SK-MEL-5 (cell line): ENCODE measurements at places on chromosomes 12 and 14.

- DNase-seq: no peak
Observed at GRCh38 chr14:47590767-47591495, 84.5 kb downstream of the MDGA2 start.

GRCh38 chr12:49720214-49720613, 13.0 kb upstream of the FMNL3 start:
- peak; percentile 38 for DNase-seq

DNA sequence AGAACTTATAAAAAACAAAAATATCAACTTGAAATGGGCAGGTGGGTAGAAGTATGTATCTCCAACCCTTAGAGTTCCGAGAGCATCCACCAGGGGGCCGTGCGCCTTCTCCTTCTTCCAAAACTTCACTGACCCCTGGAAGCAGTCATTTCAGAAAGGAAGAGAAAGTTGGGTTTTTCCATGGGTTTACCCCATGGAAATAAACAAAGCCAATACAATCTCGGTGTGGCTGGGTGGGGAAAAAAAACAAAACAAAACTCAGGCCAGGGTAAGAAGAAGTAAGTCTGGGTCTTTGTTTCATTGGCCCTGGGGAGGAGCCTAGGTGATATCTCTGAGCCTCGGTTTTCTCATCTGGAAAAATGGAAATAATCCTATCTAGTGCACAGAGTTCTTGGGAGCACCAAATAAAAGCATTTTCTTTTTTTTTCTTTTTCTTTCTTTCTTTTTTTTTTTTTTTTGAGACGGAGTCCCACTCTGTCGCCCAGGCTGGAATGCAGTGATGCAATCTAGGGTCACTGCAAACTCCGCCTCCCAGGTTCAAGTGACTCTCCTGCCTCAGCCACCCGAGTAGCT, 33.6 kb upstream of the HNF1A start:
- peak; percentile 73 for DNase-seq

- no peak for DNase-seq
Observed at GRCh38 chr12:46219877-46220655, 48.8 kb downstream of the SLC38A1 start.

DNA sequence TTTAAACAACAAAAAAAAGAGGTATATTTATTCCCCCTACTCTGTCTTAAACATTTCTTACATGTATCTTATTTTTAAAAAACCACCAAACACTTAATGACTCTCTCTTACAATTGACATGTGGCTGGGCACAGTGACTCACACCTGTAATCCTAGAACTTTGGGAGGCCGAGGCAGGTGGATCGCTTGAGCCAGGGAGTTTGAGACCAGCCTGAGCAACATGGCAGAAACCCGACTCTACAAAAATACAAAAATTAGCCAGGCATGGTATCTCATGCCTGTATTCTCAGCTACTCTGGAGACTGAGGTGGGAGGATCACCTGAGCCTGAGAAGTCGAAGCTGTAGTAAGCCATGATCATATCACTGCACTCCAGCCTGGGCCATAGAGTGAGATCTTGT, 16.0 kb downstream of the SLC41A2 start:
- DNase-seq: no peak

DNA sequence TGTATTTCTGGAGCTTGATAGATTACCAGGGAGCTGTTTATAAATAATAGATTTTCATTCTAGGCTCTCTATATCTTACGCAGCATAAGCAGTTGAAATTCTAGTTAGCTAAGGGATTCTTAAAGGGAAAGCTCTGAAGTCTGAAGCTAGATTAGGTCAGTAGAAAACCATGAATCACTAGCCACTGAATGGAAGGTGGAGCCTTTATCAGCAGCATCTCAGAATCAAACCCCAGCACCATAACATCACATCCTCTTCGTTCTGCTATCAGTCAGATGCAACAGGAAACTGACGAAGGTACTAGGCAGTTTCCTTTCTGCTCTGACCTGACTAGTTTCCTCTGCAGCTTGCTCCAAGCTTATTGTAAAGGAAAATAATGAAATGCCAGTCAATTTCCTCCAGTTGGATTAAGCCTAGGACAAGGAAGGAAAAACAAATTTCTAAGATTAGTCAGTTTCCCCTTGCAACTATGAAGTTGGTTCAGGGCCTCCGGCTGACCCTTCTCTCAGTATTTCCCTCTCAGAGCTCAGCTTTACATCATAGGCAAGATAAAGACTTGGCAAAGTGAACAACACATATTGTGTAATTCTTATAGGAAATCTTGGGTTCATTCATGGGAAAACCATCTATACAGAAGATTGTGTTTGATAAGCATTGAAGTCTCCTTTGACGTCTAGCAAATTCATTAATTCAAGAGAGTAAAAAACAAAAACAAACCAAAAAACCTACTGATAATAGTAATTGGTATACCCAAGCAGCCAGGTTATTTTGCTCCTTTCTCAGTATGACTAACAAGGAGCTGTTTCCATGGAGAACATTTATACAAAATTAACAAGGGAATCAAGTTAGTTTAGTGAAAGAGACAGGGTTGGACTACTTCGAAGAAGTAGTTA, 43.4 kb upstream of the CFAP54 start:
- DNase-seq: peak; percentile 46

GRCh38 chr12:11543457-11544158, 105.9 kb upstream of the ETV6 start:
- DNase-seq: peak; percentile 34

DNA sequence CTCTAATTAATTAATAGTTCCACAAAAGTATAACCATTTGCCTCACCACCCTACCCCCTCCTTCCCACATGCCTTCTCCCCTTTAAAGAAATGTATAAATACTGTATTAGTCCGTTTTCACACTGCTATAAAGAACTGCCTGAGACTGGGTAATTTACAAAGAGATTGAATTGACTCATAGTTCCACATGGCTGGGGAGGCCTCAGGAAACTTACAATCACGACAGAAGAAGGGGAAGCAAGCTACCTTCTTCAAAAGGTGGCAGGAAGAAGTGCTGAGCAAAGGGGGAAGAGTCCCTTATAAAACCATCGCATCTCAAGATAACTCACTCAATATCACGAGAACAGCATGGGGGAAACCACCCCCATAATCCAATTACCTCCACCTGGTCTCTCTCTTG, 8.2 kb upstream of the RESF1 start:
- DNase-seq: no peak

DNA sequence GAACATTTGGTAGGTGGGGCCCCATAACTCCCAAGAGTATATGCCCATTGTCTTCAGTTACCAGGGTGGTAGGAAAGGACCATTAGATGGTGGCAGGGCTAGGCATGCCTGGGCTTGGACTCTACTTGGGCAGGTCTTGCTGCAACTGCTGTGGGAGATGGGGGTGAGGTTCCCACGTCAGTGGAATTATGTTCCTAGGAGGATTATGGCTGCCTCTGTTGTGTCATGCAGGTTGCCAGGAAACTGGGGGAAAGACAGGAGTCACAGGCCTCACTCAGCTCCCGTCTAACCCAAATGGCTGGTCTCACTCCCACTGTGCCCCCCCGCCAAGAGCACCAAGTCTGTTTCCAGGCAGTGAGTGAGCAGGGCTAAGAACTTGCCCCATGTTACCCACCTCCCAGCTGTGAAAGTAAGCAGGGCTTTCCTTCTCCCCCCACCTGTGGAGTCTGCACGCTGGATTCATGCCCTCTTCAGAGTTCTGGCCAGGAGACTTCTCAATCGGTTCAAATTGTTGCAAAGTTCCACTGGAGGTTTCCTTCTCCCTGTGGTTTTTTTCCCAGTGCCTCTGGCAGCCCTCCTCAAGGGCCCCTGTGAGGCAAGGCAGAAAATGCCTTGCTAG, 337.5 kb downstream of the CCDC91 start:
- DNase-seq: no peak

DNA sequence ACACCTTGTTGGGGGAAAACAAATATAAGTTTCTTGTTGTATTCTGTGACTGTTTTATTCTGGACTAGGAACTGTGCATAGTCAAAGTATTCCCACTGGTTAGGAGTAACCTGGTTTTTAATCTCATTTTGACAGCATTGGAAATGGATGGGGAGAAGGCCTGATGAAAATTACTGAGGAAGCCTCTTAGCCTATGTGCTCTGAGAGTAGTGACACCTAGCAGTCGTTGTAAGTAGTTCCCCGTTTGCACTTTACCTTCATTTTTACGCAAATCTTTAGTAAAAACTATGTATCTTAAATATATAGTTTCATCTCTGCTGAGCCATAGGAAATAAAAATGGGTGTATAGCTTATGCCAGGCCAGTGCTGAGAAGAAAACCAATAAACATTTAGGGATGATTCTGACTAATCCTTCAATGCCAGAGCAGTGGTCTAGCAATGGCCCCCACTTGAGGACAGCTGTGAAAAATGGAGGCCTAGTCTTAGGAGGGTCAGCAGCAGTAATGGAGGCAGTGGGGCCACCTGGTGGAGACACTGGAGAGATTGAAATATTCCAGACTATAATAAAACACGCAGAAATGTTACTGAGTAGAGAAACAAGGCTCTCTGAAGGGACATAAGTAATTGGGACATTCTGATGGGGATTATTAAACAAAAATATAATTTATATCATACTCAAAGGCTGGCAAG, 133.2 kb upstream of the NOVA1 start:
- DNase-seq: peak; percentile 64

- no peak for DNase-seq
Observed at GRCh38 chr14:45902241-45902640, 649.2 kb upstream of the MIS18BP1 start.

- DNase-seq: peak; percentile 64
Observed at GRCh38 chr12:54016478-54016964, 7.7 kb downstream of the HOXC8 start.

GRCh38 chr12:24364921-24365320, 415.5 kb upstream of the SOX5 start:
- DNase-seq: no peak

DNA sequence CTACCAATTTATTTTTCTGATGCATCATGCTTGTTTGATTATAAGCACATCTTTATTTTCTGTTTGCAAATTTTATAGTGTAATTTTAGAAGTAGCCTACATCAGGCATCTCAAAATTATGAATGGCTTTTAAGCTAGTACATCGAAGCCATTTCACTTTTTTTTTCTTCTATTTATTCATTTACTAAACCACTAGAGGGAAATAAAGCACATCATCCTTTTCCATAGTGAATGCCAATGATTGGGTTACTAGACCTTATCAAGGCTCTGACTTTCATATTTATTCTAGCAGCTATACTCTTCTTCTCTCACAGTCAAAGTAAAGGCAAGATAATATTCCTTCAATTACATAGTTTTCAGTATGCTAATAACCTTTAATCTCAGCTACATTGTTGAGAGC, 736.4 kb upstream of the LRFN5 start:
- peak; percentile 32 for DNase-seq

DNA sequence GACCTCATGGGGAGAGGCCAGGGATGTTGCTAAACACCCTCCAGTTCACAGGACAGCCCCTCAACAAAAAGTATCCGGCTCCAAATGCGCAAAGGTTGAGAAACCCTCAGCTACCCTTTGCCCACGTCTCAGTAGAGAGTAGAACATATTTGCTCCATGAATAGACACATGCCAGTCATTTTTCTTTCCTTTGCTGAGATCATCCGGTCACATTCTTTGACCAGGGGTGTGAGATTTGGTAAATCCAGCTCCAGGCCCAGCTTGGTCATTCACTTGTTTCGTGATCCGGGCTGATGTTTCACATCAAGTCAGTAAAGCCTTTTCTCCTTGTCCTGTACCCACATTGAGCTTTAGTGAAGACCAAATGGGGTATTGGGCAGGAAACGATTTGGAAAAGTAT, 83.6 kb upstream of the LHX5 start:
- DNase-seq: no peak

DNA sequence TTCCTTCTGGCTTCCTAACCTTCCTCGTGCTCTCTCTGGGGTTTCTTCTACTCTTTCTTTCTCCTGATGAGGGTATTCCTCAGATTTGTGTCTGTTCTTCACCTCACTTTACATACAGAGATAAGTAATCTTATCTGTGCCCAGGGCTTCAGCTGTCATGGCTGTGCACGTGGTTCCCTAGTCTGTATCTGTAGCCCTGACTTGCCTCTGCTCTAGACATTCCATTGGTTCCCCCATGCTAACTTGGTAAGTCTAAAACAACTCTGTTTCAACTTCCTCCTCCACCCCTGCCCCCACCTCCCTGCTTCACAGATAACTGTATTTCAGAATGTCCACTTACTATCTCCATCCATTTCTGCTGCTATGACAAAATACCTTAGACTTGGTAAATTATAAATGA, 10.8 kb downstream of the DIP2B start:
- no peak for DNase-seq

- no peak for DNase-seq
Observed at GRCh38 chr14:87995500-87996290, 2.7 kb upstream of the GALC start.

DNA sequence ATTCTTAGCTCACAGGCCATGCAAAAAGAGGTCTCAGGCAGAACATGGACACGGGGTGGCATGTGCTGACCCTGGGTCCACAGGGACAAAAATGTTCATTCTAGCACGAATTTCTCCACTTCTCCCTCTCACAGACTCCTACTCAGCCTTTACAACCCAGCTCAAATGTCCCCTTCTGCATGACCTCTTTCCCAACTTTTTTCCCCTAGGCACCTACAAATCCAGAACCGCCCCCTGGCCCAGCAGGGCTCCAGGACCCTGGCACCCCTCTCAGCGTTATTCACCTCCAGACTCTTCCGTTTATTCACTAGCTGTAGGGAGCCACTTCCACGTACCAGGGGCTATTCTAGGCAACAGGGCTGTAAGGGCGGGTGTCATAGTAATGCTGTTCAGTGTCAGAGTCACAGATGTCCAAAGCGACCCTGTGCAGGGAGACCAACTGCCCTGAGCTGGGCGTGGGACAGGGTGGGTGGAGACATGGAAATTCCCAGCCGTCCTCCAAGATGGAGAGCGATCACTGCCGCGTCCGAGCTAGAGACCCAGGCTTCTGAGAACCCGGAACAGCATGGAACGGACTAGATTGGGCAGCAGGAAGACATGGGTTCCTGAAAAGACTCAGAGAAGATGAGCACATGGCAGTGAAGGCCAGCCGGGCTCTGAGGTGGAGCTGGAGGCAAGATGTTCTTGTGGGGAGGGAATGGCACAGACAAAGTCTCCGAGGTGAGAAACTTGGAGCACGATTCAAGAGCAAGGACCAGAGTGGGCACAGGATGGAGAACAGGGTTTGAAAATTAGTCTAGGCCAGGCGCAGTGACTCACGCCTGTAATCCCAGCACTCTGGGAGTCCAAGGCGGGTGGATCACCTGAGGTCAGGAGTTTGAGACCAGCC, 274.9 kb upstream of the RTL1 start:
- DNase-seq: no peak

GRCh38 chr12:122159882-122160281, 14.1 kb downstream of the IL31 start:
- no peak for DNase-seq
